ENCODE measurements at places on chromosomes 3 and 15.
A peak's percentile ranks its signal among the peaks of the same experiment; 100 is the strongest.

- DNase-seq = no peak
Measured at GRCh38 chr3:147389717-147390116, 16.6 kb downstream of the ZIC4 start.

GRCh38 chr3:122085673-122086072 lies 30.5 kb downstream of the CD86 start:
- no peak for DNase-seq

DNA sequence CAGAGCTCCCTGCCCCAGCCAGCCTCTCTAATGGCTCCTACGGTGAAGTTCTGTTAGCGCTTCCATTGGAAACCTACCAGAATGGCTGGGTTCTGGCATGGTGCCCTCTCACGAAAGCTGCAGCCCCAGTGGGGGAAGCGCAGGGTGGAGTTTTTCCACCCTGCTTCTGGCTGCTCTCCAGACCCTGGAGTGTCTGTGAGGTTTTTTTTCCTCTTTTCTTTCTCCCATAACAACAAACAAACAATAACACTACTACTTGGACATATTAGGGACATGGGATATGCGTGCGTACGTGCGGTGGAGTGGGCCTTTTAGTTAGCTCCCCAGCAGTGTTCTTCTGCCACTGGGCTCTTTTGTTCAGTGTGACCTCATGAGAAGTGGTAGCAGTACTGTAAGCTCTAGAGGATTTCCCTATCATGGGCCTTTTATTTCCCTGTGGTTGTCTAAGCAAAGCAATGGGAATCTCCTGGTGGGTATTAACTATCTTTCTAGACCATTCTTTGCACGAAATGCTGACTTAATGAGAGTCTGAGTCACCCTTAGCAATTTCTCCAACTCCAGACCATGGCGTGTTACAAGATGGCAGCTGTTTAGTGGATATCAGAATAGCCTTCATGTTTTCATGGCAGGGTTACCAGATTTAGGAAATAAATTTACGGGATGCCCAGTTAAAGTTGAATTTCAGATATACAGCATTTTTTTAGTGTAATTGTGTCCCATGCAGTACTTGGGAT lies 161.9 kb downstream of the FNDC3B start:
- peak; percentile 90 for DNase-seq

- no peak for DNase-seq
Measured at GRCh38 chr3:194098081-194098842, 37.7 kb upstream of the HES1 start.

DNA sequence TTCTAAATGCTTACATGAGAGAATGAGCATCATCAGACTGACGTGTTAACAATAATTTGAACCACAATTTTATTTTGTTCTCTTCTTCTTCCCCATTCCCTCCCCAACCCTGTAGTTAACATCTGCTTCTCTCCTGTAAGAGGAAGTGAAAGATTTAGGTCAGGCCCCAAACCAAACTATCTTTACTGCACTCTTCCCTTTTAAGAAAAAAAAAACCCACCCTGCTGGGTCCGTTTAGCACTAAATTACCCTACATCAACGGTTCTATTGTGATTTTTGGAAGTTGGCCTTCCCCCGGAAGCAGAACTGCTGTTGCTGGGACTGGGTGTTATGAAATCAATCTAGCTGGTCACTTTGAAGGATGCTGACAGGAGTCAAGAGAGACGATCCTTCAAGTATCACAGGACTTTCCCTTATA lies 49.4 kb downstream of the NFKBIZ start:
- no peak for DNase-seq

- no peak for DNase-seq
Measured at GRCh38 chr3:24287755-24288450, 206.7 kb downstream of the THRB start.

GRCh38 chr3:150494411-150494977 lies 51.8 kb downstream of the SERP1 start:
- no peak for DNase-seq
